ENCODE measurements at places on chromosomes 4 and X. TPM values are rescaled to one million over a fixed set of nuclear protein-coding genes. Genes with fewer than 3 reads are reported as not detected.

ARHGEF38 gene
- 2.6 TPM for total RNA-seq

STAP1 gene
- total RNA-seq = not detected

CFAP47 gene
- total RNA-seq = not detected

TREX2 gene
- 2.0 TPM for total RNA-seq

PDE5A gene
- total RNA-seq = 40.6 TPM

VCX3A gene
- not detected for total RNA-seq

PRDM8 gene
- 4.4 TPM for total RNA-seq

KCNIP4 gene
- total RNA-seq = 2.5 TPM

DNA sequence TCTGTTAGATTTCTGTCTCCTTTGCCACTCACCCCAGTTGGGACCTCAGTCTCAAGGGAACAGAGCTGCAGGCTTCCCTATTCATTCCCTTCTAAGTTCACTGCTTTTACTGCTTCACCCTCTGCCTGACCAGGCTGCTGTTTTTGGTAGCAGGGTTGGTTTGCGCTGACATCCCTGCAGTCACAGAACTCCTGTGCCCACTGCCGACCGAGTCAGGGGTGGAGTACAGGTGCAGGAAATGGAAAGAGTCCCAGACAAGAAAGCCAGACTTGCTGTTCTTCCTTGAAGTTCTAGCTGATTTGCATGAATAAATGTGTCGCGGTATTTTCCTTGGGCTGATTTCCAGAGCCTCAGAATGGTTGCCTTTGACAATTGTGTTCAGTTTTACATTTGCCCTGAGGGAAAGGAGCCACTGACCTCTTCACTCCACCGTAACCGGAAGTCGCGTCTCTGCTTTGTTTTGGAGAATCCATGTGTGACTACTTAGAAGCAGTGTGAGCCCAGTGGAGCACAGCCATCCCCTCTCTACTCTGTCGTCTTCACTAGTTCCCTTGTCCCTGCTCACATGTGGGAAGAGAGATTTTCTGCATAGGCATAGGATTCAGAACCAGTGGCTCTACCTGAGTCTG lies 84.8 kb downstream of the TNIP2 start:
- no peak for DNase-seq

DNA sequence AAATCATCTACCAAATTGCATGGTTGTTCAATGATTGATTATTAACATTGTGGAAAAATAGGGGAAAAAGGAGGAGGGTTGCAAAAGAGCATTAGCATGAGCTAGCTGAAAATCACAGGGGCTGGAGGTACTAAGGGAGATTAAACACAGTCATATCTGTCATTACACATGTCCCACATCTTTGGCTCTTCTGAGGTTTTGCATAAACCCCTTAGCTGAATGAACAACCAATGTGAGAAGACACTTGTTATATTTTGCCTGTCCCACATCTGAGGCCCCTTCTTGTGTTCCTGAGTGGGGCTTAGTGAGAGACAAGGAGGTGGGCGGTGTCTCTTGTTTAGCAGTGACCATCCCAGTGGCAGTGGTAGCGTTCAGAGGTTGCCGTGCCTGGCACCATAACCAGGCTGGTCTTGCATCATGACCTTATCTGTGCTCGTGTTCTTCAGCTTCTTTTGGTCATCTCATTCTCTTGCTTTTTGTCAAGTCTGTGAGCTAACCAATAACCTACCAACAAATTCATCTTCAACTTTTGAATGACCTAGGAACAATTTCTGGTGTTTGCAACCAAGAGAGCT lies 95.6 kb downstream of the MID1IP1 start:
- DNase-seq = no peak

GRCh38 chrX:41121766-41122165 lies 36.5 kb downstream of the USP9X start:
- DNase-seq = no peak

- no peak for DNase-seq
Observed at GRCh38 chr4:171983935-171984805, 171.0 kb downstream of the GALNTL6 start.

DNA sequence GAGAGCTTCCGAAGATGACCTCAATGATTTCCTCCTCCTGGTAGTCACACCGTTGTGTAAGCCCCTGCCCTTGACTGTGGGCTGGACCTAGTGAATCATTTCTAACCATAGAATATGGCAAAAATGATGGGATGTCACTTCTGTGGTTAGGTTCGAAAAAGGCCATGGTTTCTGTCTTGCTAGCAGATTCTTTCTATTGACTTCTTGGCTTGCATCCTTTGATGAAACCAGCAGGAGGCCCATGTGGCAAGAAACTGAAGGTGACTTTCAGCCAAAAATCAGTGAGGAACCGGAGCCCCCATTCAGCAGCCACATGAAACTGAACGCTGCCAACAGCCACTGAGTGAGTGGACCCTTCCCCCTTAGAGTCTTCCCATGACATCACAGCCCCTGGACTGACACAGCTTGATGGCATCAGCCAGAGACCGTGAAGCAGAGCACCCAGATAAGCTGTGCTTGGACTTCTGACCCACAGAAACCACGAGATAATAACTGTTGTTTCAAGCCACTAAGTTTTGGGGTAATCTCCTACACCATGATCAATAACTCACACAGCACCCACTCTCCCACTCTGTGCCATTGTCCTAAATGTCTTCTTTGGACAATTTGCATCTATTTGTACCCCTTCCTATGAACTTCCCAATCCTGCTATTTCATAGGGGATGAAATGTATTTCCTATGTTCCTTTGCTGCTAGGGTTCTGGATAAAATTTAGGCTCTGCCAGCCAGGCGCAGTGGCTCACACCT lies 148.0 kb upstream of the STX18 start:
- no peak for DNase-seq

GRCh38 chr4:146283758-146284651 lies 69.7 kb downstream of the REELD1 start:
- no peak for DNase-seq

DNA sequence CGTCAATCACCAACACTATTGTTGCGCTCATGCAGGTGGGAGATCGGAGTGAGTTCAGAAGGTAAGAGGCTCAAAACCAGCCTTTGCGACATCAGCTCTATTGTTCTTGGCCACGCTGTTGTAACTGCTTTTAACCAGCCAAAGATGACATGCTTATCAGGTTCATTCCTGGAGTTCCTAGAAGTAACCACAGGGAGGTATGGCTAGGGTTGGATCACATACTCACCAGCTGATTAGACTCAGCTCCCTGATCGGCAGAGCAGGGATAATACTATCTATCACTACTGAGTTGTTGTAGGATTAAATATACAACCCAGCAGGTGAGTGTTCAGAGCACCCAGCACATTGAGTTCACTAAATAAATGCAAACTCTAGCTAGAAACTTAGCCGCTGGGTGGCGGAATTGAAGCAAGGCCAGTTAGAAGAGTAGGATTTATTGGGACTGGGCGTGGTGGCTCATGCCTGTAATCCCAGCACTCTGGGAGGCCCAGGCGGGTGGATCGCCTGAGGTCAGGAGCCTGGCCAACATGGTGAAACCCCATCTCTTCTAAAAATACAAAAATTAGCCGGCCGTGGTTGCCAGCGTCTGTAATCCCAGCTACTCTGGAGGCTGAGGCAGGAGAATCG lies 12.4 kb downstream of the SLC34A2 start:
- DNase-seq = peak; percentile 11

GRCh38 chr4:8350352-8350751 lies 80.8 kb downstream of the HTRA3 start:
- DNase-seq = no peak

DNA sequence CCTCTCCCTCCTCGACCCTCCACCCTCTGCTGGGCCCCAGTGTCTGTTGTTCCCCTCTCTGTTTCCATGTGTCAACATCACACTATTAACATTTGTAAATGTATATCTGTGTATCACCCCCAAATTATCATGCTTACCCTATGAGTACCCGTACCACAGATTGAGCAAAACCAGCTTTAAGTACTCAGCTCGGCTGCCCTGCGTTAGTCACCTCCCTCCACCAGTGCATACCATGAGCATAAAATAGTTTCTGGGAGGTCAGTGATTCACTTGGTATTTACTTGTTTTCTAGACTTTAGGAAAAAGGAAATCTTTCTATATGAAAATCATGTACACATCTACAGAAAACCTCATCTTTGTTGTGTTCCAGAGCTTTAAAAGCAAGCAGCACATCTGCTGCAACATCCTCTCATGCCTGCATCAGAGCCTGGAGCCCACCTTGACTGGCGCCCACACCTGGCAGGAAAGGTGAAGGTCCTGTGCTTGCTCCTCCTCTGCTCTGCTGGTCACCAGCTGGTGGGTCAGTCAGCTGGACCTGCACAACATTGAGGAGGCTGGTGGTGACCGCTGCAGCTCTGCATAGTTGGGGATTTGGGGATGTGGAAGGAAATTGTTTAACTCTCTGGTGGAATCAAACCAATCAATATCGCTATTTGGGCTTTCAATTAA lies 214.4 kb upstream of the KLF3 start:
- no peak for DNase-seq

- DNase-seq = no peak
Observed at GRCh38 chrX:40761762-40762161, 26.4 kb upstream of the MED14 start.

DNA sequence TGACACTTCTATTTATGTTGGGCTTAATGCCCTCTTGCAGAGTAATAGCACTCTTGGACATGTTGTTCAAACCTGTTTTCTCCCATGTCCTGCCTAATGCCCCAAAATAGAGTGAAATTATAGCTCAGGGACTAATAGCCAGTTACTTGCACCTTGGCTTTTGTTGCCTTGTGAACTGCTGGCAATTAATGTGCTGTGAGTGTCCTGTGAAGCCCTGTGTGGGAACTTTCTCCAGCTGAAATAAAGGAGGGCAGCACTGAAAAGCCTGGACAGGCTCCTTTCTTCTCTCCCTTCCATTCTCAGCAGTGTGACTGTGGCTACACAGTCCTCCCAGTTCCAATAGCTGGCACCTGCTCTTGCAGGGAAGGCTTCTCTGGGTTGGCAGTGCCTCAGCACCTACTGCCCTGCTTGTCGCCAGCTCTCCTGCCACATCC lies 72.4 kb downstream of the DCLK2 start:
- no peak for DNase-seq

DNA sequence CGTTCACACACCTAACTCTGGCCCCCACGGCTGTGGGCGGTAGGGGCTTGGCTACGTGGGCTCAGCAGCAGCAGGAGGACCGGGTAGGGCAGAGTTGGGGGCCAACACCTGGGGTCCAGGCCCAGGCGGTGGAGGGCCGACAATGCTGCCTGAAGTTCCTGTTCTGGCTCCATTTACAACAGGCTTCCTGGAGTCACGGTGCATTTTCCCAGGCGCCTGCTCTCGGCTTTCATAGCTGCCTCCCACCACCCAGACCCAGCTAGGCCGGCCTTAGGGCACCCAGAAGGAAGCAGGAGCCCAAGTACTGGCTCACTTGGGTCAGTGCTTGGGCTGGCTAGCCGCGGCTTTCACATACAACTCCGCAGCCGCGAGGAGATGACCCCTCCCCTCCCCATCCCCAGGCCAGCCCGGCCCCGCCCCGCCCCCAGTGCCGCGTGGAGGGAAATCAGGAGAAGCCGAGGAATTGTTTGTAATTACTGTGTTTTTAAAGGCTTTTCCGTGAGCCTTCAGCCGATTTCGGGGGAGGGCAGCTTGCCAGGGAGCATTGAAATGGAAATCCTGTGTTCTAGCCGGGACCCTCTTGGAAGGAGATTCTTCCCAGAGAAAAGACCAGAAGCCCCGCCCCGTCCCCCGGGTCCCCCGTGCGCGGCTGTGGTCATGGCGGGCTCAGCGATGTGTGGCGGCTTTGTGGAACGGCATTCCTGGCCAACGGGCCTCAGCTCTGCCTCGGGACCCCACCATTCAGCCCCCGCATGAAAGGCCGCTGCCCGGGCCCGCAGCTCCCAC lies 28.5 kb downstream of the PJA1 start:
- DNase-seq = no peak

- no peak for DNase-seq
Observed at GRCh38 chr4:23937173-23937572, 47.3 kb upstream of the PPARGC1A start.

DNA sequence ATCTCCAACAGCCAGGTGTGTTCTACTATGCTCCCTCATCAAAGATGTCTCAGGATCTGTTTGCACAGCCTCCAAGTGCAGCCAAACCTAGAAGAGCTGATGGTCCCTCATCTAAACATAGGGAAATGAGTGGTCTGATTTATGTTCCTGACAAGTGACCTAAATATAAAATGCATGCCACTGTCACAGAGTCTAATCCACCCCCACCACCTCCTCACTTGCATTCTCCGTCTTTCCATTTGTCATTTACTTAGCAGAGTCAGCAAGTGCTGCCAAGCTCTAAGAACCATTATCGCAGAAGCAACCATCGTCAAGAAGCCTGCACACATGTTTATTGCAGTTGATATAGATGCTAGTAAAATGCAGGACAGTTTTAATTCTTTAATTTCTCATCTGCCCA lies 33.1 kb upstream of the VCX3A start:
- DNase-seq = no peak

DNA sequence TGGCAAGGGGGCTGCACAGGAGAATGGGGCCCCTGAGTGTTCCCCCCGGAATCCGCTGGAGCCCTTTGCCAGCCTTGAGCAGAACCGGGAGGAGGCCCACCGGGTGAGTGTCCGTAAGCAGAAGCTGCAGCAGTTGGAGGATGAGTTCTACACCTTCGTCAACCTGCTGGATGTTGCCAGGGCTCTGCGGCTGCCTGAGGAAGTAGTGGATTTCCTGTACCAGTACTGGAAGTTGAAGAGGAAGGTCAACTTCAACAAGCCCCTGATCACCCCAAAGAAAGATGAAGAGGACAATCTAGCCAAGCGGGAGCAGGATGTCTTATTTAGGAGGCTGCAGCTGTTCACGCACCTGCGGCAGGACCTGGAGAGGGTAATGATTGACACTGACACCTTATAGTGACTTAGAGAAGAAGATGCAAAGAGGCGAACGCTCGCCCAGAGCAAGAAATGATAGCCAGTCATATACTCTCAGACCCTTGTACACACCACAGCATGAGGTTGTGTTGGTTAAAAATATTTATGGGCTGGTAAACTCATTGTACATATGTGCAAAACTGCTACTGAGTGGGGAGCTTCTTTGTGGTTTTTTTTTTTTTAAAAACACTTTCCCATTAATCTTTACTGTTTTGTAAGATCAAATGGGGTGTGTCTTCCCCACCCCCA lies 52.5 kb downstream of the JADE1 start:
- DNase-seq = no peak

- DNase-seq = no peak
Observed at GRCh38 chr4:15427161-15427560, 672 bp upstream of the C1QTNF7 start.

- no peak for DNase-seq
Observed at GRCh38 chr4:23323436-23323835, 566.4 kb downstream of the PPARGC1A start.

DNA sequence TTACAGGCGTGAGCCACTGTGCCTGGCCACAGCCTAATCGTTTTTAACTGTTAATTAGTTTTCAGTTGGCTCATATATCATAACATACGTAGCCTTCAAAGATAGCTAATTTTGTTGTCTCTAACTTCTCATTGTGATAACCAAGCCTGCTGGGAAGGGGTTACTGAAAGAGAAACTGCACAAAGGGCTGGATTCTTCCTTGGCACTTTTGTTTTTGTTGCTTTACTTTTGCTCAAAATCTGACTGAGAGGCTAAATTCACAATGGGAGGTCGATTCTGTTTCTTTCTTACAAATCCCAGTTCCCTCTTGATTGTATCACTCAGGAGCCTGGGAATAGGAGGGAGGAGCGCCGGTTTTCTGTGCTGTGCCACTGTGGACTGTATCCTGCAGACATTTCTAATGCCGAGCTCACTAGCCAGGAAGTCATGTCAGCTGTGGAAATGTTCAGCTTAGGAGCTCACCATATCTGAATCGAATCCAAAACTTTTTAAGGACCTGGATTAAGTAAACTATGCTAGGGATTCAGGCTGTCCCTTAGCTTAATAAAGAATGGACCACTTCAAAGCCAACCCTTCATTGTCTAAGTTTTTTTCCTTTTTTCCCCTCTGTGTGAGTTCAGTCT lies 120.5 kb upstream of the FAT1 start:
- DNase-seq = no peak

GRCh38 chr4:133151341-133151690 lies 2.2 kb downstream of the PCDH10 start:
- DNase-seq = no peak

Measured in transverse colon (tissue), 4 donors.